Activated naive CD4-positive, alpha-beta T cell (primary cell): ENCODE measurements at places on chromosomes 1 and 21.

- no peak for DNase-seq
Observed at GRCh38 chr1:170545476-170545875, 13.5 kb downstream of the GORAB start.

GRCh38 chr21:34517491-34518245 lies 5.7 kb upstream of the KCNE1 start:
- no peak for DNase-seq

GRCh38 chr1:64891448-64891825 lies 74.9 kb downstream of the JAK1 start:
- no peak for DNase-seq

- DNase-seq, result no peak
Observed at GRCh38 chr21:27769763-27770162, 802.9 kb upstream of the ADAMTS5 start.

DNA sequence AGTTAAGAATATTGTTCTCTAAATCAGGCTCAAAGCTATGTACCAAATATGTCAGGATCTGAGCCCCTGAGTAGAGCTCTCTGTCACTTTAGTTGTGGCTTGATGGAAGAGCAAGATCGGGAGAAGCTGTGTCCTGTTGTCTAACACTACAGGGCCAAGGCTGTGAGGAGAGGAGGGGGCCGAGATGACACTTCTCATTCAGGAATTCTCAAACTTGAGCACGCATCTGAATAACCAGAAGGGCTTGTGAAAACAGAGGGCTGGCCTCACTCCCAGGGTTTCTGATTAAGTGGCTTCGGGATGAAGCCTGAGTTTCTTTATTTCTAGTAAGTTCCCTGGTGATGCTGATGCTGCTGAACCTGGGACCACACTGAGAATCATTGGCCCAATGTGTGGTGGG lies 209.2 kb upstream of the DAB1 start:
- DNase-seq, result no peak

GRCh38 chr1:106889583-106889982 lies 166.9 kb upstream of the PRMT6 start:
- no peak for DNase-seq

DNA sequence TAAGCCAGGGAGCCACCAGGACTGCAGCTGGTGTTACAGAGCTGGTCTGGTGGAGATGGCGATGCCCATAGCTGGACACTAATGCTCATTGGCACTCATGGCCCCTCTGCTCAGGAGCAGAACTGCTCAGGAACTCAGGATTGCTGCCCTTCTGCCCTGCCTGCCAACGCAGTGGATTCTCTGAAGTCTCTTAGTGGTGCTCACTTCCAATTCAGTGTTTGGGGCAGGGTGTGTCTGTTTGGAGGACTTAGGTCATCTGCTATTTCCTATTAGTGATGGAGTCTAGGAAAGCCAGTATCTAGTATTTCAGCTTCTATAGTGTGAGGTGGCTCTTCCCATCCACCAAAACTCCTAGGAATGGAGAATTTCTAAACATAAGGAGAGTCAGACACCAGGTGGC lies 29.1 kb downstream of the S100A10 start:
- no peak for DNase-seq

DNA sequence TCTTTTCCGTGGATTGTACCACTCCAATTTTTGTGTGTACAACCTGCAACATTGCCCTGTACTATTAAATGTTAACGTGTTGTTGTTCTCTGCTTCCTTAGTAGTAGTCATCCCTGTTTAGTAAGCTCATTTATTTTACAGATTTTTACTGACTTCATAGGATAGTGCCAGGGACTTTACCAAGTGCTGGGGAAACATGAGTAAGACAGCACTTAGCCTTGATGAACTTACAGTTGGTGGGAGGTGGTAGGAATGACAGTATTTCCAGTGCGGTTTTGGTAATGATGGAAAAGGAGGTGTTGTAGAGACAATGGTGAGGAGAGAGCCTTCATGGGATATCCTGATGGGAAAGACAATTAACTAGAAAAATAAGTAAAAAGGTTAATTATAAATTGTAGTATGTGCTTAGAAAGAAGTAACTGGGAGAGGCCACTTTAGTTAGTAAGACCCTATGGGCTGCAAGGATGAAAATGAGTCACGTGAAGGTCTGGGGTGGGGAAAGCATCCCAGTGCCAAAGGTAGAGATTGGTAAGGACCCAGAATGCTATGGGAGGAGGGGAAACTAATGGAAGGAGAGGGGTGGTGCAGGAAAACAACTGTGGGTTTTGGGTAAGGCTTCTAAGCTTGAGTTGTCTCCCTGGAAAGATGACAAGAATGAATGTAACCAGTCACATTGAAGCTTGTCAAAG lies 1.7 kb downstream of the RLF start:
- DNase-seq, result no peak

GRCh38 chr1:209748620-209749019 lies 7.2 kb upstream of the TRAF3IP3 start:
- no peak for DNase-seq

GRCh38 chr1:238060061-238060460 lies 169.3 kb upstream of the ZP4 start:
- DNase-seq, result no peak

DNA sequence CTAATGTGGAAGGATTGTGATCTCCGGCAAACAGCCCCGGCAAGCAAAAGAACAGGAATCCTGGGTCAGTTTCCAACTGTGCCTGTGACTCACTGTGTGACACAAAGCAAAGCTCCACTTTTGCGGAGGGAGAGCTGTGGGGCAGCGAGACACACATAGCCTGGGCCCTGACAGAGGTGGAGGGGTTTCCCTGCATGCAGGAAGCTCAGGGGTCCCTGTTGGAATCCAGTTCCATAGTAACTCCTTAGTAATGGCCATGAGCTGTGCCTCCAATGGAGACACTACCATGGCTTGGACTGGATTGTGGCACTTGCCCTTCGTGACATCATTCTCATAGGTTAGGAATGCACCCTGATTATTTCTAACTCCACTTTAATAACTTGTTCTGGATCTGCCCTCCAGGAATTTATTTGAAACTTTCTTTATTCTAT lies 47.0 kb upstream of the ATF3 start:
- DNase-seq, result no peak

DNA sequence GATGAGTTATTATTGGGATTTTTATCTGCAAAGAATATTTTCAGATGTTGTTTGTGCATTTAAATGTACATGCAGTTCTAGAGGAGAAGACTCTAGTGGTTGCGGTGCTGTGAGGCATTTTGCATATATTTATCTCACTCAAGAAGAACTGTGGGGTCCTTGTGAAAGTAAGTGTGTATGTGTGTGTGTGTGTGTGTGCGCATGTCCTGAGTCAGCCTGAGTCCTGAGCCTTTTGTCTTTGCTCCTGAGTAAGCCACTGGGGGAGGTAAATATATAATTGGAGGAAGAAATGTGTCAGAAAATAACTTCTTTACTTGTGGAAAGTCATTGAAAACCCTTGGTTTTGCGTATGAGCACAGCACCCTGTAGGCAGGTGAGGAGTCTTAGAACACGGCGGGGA lies 55.6 kb upstream of the CD34 start:
- no peak for DNase-seq

DNA sequence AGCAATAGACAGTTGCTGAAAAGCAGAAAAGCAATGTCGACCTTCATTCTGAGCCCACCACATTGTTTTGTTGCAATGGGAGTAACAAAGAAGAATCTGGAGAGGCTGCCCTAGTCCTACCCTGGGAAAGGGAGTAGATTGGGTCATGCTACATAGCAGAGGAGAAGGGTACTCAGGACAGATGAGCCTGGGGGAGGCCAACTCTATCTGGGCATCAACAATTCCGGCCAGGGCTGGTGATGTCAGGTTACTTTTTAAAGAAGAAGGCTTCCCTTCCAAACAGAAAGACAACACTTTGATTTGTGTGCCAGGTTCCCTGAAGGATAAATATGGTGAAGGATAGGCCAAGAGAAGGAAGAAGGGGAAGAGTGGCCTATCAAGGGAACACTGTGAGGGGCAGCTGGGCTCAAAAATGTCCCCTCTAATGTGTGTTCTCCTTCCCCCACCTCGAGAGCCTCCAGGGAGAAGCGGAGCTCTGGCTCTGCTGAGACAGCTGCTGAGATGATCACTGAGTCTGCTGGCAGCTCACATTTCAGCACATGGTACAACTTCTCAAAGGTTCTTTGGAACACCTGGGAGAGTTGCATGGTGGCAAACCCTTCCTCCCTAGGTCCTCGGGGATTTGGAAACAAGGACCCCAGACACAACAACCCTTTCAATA lies 3.2 kb upstream of the ADIPOR1 start:
- no peak for DNase-seq

DNA sequence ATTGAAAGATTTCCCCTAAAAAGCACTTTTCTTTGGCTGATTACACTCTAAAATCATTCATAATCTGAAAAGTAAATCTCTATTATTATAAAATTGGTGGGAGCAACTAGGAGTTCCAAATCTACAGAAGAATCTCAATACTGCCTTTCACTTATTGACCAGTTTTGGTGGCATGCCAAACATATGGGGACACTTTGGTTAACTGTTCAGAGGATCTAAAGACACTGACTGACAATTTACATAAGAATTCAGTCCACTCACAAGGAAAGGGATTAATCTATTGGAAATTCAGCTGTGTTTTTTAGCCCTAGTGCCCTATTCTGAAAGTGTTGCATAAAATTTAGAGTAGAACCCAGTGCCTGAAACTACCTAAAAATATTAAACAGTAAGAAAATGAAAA lies 113.6 kb downstream of the LRRC40 start:
- no peak for DNase-seq

GRCh38 chr1:219514728-219515127 lies 98.2 kb downstream of the ZC3H11B start:
- no peak for DNase-seq

DNA sequence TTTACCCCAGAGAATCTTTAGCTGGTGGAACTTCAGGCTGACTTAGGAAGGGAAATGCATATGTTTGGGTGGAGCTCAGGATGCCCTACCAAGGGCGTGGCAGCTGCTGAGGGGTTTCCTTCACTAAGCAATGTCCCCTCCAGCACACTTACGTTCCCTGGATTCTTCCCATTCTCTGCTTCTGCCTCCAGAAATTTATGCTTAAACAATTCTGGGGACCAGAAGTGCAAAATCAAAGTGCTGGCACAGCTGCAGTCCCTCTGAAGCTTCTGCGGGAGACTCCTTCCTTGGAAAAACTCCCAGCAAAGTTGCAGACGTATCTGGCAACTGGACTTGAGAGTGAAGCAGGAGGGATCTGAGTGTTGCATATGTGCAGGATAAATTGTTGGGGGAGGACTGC lies 402.8 kb downstream of the PCP4 start:
- no peak for DNase-seq

GRCh38 chr1:16122350-16122881 lies 33.5 kb downstream of the EPHA2 start:
- no peak for DNase-seq

- DNase-seq, result no peak
Observed at GRCh38 chr1:18883079-18883478, 19.3 kb downstream of the ALDH4A1 start.

- no peak for DNase-seq
Observed at GRCh38 chr1:161421456-161421855, 53.8 kb upstream of the CFAP126 start.

- no peak for DNase-seq
Observed at GRCh38 chr1:58888833-58889232, 105.0 kb upstream of the JUN start.

DNA sequence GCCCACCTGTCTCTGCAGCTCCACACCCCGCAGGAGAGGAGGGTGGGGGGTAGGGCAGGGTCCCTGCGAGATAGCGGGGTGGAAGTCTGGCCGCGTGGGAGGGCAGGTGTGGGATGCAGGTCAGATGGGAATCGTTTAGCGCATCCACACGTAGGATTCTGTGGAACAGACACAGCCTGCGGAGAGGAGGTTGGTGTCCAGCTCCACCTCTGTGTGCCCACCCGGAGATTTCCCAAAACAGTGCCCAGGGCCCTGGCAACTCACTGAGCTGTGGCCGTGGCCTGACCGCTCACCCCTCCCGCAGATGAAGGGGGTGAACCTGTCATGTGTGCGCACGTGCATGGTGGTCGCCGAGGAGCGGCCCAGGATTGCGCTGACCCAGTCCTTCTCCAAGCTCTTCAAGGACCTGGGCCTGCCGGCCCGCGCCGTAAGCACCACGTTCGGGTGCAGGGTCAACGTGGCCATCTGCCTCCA lies 46.9 kb downstream of the S100B start:
- DNase-seq, result no peak
